ENCODE measurements at places on chromosomes 3 and 15.

DNA sequence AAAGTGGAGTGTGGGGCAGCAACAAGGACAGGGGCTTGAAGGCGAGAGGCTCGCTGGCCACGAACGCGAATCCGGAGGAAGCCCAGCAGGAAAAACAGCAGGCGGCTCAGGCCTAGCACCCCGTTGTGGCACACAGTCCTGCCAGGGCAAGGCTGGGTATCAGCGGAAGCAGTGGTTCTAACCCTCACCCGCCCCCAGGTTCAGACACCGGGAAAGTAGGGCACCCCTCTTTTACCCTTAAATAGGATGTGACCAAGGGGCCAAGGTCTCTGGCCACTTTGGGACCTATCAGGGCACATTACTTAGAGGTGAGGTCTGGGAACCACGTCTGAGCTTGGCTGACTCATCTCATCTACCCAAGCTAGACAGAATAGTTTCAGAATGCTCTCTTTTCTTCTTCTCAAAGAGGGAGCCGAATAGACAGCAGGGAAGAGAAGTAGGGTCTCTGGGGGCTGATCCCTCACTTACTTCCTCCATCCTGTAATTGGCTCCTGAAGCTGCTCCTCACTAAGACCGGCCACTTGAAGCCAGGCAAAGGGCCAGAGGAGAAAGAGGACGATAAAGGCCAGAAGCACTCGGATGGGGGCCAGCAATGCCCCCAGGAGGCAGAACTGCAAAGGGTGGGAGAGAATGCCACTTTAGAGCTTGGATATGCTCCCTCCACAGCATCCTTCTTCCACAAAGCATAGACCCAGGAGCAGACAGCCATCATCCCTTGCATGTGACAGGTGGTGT lies 1.7 kb downstream of the LPCAT4 start:
- DNase-seq: no peak

- DNase-seq: no peak
These were observed 61.9 kb downstream of the CRYBG3 start for GRCh38 chr3:97883736-97884135.

- DNase-seq: no peak
These were observed 43.9 kb downstream of the SRGAP3 start for GRCh38 chr3:9205345-9206143.

DNA sequence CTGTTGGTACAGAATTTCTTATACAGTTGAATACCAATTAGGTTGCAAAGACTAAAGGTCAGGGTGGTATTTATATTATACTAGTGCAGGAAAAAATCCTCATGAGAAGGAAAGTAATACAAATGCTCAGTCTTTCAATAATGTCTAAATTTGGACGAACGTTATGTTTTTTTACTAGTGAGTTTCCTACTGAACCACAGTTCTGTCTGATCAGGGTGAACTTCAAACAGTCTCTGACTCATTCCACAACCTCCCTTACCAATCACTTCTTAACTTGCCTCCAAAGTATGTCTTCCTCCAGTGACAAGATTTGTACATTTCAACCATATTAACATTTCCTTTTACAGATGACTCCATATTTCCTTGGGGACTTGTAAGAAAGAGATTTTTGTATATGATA lies 3.4 kb downstream of the TMEM212 start:
- DNase-seq: no peak

DNA sequence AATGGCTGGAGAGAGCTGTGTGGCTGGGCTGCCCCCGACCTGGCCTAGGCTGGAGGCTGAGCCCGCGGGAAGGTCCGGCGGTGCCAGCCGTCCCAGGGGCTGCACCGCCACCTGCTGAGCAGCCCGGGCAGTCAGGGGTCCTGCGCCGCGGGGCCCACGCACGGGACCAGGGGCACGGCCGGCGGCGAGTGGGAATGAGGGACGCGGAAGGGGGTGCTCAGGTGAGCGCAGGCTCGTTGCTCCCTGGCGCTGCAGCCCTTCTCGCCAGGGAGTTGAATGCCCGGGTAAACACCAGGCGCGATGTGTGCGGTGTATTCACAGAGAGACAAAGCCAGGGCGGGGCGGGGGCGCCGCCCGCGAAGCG lies 666 bp upstream of the SEMA3F start:
- no peak for DNase-seq

All from endodermal cell (in vitro differentiated cells).